Kidney (tissue), 22 donors: ENCODE measurements at places on chromosomes 6 and 20. TPM values are rescaled to one million over a fixed set of nuclear protein-coding genes. Genes with fewer than 3 reads are reported as not detected.

BPIFB1 gene
- not detected for total RNA-seq

PTCRA gene
- not detected for total RNA-seq

SENP6 gene
- 99.3 TPM for total RNA-seq

FAM217B gene
- total RNA-seq: 15.5 TPM
